Left kidney (tissue), 8 donors: ENCODE measurements at places on chromosomes 4 and X. TPM values are rescaled to one million over a fixed set of nuclear protein-coding genes. Genes with fewer than 3 reads are reported as not detected.

Gene OPN1MW
- polyA plus RNA-seq: not detected

Gene SPANXA2
- polyA plus RNA-seq: not detected

DNA sequence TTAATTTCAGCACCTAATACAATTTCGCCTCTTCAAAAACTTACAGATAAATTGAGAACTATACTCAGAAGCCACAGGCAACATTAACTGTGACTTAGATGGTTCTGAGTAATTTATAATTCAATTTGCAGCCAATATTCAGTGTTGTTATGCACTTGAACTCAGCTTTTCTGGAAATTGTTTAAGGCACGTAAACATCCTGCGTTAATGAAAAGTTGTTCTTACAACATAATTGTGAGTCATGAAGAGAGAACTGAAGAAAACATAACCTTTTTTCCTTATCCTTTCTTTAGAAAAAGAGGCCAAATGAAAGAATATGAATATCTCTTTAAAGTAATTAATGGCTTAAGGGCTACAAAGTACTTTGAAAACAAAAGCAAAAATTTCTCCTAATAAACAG is 16.6 kb upstream of the H2AZ1 start:
- no peak for DNase-seq

DNA sequence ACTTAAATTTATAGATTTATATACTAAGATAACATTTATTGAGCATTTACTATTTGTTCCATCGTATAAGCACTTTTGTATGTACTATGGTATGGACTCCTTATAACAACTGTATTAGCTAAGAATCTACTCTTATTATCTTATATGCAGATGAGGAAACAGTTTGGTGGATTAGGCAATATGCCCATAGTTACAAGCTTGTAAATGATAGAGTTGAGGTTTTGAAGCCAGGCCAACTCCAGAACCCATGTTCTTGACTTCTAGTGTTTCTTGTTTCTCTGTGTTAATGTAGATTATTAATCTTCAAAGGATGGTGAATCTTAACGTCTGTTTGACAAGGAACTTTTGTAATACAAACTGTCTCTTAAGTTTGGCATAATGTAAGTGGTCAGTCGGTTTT is 71.3 kb downstream of the STIM2 start:
- DNase-seq: no peak

DNA sequence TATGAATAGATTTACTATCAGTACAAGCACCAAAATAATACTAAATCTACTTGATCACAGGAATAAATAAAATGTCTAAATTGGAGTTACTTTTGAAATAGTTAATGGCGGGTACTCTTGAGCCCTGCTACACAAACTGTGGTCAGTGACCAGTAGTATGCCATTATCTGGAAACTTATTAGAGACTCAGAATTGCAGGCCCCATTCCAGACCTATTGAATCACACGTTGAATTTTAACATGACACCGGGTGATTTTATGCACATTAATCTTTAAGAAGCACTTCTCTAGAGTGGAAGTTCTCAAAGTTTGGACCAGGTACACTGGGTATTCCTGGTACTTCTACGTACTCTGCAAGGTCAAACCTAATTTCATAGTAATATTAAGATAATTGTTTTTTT is 660.0 kb upstream of the POU3F4 start:
- DNase-seq: no peak

Gene STEEP1
- 36.9 TPM for polyA plus RNA-seq

DNA sequence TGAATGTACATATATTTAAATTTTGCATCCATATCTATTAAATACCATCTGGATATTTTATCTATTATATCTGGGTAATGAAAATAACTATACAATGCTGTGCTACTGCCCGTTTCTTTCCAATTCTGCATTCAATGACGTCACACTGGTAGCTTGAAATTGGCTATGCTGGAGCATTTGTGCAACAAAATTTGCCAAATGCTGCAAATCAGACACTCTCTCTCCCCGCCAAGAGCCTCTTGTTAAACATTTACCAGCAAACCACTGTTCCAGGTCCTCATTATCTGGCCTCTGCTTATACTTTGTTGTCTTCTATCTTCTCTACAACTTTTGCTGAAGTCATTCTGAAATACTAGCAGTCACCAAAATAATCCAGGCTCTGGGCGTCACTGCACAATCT is 938.4 kb upstream of the FTHL17 start:
- DNase-seq: no peak

GRCh38 chr4:47972181-47972580 is 44.3 kb downstream of the CNGA1 start:
- no peak for DNase-seq

Gene ZNF732
- polyA plus RNA-seq: 4.9 TPM

- DNase-seq: no peak
These were observed 10.6 kb downstream of the TLR6 start for GRCh38 chr4:38846015-38846414.

Gene FAM9C
- polyA plus RNA-seq: 0.25 TPM

DNA sequence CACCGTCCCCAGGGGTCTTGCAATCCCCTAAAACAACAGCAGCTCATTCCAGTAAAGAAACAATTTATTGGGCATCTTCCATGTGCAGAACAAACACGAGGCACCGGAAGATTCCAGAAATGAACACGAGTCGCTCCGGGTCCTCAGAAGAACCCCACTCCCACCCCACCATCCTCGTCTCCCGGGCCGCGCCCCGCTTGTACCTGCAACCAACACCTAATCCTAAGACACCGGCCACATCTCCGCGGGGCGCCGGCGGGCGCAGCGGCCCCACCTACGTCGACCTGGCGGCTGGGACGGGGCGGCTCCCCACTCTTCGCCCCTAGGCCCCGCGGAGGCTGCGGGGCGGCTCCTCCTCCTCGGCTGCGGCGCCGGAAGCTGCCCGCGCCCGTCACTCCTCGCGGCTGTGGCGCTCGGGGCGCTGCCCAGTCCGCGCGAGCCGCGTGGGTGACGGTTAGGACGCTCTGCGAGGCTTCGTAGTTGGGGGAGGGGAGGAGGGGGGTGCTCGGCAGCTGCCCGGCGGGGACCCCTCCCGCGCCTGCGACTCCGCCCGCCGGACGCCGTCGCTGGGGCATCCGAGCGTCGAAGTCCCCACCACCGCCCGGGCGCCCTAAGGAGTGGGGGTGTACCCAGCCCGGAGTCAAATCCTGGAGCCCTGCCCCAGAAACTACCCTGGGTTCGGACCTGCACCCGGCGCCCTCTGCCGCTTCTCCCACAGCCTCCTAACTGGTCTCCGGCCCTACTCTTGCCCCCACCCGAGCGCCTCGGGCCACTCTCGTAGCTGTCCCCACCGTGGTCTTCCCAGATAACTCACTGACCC is at the start of gene CCDC158:
Gene CCDC158 (minus strand): TSS at position 380 of the 820 bp plus-strand sequence. CDS start 17,934 bp downstream, outside the sequence.
- no peak for DNase-seq

GRCh38 chr4:8916906-8917305 is 45.3 kb upstream of the HMX1 start:
- no peak for DNase-seq

DNA sequence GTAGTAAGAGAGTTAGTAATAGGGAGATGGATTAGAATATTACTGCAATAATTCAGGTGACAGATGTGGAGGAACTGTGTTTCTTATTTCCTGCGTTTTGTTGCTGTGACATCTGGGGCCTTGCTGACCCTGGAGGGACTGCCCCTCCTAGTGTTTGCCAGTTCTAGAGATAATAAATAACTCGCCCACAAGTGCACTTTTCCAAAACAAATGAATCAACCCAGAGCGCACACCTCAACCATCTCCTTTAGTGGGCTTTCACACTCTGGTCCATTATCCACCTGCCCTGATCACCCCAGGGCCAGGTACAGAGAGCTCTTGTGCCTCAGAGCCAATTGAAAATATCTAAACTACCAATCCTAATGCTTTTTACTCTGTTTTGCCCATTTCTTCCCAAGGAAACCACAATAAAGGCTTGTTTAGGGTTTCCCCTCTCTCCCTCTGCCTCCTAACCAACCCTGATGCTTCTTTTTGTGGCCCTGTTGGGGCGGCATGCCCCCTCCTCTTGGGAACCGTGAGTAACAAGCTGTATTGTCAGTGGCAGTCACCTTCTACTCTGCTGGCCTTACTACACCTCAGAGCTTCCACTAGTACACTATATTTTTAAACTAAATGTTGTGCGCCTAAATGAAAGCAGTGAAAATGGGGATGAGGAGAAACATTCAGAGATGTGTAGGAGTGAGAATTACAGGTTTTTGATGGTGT is 270.5 kb downstream of the TENM3 start:
- no peak for DNase-seq

Gene TREX2
- 0.37 TPM for polyA plus RNA-seq

Gene SMPX
- polyA plus RNA-seq: 0.15 TPM

DNA sequence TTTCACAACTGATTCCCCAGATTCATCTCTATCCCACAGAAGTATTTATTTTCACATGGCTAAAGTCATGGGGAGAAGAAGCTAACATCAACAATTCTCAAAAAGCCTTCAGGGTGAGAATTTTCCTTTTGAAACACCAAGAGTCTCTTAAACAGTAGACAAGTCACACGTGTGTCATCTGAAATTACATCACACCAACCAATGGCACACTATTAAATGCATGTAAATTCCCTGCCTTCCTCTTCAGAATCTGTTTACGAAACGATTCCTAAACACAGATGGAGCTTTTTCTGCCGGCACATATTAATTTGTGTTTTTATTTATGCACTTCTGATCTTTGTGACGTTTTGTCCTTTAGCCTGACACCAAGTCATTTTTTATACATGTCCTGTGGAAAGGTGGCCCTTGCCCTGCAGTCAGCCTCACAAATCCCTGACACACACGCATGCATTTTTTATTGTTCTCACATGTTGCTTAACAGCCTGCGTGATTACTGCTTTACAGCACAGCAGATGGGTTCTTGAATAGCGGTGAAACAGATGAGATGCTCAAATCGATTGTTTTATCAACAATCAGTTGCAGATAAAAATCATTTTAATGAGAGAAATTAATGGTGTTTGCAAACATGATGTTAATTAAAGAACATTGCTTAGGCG is 735.9 kb upstream of the TENM3 start:
- no peak for DNase-seq

DNA sequence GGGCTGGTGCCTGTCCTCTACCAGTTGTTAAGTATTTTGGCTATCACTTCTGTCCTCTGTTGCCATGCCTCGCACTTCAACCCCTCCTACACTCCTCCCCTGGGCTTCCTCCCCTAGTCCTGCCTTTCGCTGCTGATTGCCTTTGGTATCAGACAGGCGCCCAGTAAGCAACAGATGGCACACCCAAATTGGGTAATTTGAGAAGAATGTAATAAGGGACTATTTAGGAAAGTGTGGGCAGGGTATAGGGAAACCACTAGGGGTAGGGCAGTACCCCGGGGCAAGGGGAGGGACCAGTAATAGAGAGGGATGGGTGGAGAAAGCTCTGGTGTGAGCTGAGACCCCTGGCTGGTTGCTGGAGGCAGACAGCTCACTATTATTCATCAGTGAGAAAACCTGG is 172.7 kb upstream of the USP9X start:
- no peak for DNase-seq

DNA sequence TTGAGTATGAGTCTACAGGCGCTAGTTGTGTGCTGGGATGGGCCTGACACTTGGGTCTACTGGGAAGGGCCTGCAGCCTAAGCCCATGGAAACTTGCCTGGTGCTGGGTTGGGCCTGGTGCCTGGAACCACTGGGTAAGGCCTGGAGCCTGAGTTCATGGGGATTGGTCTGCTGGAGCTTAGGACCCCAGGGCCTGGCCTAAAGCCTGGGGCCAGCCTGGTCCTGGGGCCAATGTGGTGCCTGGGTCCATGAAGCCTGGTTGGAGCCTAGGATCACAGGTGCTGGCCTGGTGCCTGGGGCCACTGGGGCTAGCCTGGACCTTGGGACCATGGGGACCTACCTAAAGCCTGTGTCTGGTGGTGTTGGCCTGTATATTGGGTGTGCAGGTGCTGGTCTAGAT is 270.3 kb upstream of the GRIA3 start:
- no peak for DNase-seq

Gene FGFBP2
- 0.25 TPM for polyA plus RNA-seq

Gene FABP2
- 0.05 TPM for polyA plus RNA-seq

DNA sequence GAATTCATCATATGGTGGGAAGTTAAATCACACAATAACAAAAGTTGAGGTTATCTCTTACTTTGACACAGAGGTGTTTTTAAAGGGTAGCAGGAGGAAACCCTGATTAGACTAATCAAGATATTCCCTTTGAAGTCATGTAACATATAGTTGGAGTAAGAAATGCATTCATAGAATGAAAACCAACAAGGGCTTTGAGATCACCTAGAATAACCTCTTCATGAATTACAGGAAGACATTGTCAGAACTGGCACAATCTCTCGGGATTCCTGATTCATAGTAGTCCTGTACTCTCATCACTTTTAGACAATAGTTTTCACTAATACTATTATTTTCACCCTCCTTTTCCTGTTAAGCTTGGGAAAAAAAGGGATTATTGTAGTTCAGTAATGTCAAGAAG is 170.2 kb downstream of the PPP3CA start:
- DNase-seq: no peak

DNA sequence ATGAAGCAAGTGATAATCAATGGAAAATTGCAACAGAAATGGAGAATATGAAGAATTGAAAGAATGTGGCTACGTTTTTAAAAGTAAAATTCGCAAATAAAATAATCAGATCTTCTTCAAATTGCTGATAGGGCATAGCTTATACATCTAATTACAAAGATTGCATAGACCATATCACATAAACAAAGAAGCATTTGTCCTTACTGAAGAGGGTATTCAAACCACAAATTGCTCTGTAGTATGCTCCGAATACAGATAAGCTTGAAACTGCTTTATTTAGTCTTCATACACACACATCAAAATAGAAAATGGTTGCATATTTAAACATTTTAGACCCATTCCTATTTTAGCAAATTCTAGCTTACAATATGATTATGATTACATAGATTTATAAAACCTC is 206.7 kb upstream of the SLIT2 start:
- DNase-seq: no peak

DNA sequence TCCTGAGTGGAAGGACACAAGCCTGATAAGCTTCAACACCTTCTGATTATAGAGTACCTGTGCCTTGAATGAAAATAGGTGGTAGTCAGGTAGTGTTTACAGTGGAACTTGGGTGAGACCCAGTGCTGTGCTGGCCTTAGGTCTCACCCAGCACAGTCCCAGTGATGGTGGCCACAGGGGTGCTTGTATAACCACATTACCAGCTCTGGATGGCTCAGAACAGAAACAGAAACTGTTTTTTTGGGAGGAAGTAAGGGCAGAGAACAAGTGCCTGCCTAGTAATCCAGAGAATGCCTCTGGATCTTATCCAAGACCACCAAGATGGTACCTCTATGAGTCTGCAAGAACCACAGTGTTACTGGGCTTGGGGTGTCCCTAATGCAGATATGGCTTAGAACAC is 171.5 kb upstream of the DIPK2B start:
- DNase-seq: no peak

Gene PDE6B
- 41.4 TPM for polyA plus RNA-seq

- DNase-seq: no peak
These were observed 2.1 kb upstream of the PDE6B start for GRCh38 chr4:622996-623913.

- no peak for DNase-seq
These were observed 42.4 kb downstream of the PPP3CA start for GRCh38 chr4:101304916-101305315.

GRCh38 chr4:122152711-122153226 is 638 bp downstream of the BLTP1 start:
- peak; percentile 33 for DNase-seq

DNA sequence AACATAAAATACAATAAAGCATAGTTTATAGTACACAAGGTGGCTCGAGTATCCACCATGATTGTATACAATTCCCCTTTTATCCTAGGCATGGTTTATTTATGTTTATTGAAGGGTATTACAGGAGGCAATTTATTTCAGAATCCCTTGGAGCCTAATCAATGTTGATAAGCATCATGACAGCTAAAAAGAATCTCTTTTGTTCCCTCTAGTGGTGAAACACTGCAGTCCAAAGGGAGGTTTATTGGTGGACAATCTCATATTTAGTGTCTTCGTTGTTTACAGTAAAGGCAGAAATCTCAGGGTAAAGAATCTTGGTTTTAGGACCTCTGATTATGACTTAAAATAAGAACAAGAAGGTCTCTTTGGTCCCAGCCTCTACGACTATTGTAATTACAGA is 1712.5 kb downstream of the C4orf33 start:
- peak; percentile 0 for DNase-seq
